ENCODE measurements at places on chromosomes 11 and 22. TPM values are rescaled to one million over a fixed set of nuclear protein-coding genes. Genes with fewer than 3 reads are reported as not detected.

Gene BCO2
- total RNA-seq, result 1.4 TPM

Gene ASRGL1
- 6.0 TPM for total RNA-seq

Gene ISX
- total RNA-seq, result not detected

Gene RNF169
- total RNA-seq, result 29.5 TPM

Gene PGA5
- 0.52 TPM for total RNA-seq

Gene C22orf31
- not detected for total RNA-seq

Gene EFCAB6
- total RNA-seq, result 0.52 TPM

Gene PELI3
- total RNA-seq, result 9.8 TPM

Gene HBG2
- total RNA-seq, result 3.9 TPM

Gene CCDC116
- not detected for total RNA-seq

Gene UBQLNL
- 0.52 TPM for total RNA-seq

Gene FEN1
- total RNA-seq, result 13.1 TPM

Gene ANKK1
- total RNA-seq, result 0.31 TPM

Gene MUC15
- not detected for total RNA-seq

Gene NAALAD2
- not detected for total RNA-seq

Gene TRPM5
- 0.10 TPM for total RNA-seq

Gene FOLH1
- total RNA-seq, result not detected

Gene DLG2
- 1.6 TPM for total RNA-seq

Gene GAL3ST3
- not detected for total RNA-seq

Gene MRGPRX3
- not detected for total RNA-seq

Gene INPP5J
- not detected for total RNA-seq

Gene SORL1
- total RNA-seq, result 216 TPM

Gene WNT11
- total RNA-seq, result 0.94 TPM

Gene CHRNA10
- total RNA-seq, result 0.31 TPM

Gene NCAM1
- 9.6 TPM for total RNA-seq

Gene RAG2
- total RNA-seq, result not detected

Gene PDE3B
- 149 TPM for total RNA-seq

Gene KDM4E
- not detected for total RNA-seq

Gene SLC22A8
- total RNA-seq, result not detected

Gene MRE11
- 13.4 TPM for total RNA-seq

Gene BTBD18
- total RNA-seq, result not detected

Gene MPZL3
- 16.7 TPM for total RNA-seq

Gene MYO18B
- total RNA-seq, result 0.31 TPM

Gene CDC45
- total RNA-seq, result 0.42 TPM

Gene KRTAP5-2
- not detected for total RNA-seq

Gene FOLR2
- total RNA-seq, result 3.3 TPM
